ENCODE measurements at places on chromosomes 7 and 10.

- no peak for DNase-seq
Observed at GRCh38 chr7:40279991-40280390, 145.2 kb downstream of the SUGCT start.

- DNase-seq = no peak
Observed at GRCh38 chr7:144035385-144035784, 13.4 kb upstream of the OR2A5 start.

DNA sequence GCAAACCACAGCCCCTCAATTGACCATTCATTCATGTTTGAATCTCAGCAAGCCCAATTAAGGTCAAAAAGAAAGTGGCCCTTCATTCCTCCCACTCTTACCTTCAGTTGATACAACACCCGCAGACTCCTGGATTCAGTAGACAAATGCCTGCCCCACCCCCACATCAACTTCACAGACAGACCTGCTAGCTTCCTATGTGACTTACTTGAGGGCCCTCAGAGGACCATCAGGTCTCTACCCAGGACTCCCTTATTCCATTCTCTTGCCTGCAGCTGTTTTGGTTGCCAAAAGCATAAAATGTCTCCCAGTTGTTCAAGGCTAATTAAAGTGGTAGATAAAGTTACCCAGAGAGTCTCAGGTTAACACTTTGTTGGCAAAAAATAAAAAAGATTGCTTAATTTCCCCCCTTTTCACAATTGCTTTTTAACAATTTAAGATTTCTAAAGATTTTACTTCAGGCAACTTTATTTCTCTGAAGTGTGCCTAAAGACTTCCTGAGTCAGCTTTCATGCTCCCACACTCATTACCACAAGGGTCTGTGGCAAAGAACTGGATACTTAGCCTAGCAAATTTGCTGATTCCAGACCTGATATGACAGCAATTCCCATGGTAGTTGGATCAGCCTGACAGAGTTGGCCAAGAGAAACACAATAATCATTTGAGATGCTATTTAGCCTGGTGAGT is 3.3 kb upstream of the MTERF1 start:
- DNase-seq = no peak

DNA sequence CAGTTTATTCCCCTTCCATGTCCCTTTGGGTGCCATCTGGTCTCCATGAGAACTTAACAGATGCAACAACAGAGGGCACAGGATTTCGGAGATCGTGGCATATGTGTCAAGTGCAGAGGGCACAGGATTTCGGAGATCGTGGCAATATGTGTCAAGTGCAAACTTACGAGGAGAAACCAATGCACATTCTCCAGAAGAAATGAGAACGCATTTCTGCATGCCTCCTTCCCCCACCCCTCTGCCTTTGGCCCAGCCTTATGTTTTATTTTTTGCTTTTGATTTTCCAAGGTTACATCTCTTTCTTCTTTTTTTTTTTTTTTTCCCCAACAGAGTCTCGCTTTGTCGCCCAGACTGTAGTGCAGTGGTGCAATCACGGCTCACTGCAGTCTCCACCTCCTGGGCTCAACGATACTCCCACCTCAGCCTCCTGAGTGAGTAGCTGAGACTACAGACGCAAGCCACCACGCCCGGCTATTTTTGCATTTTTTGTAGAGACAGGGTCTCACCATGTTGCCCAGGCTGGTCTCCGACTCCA is 586 bp upstream of the ANKRD26 start:
- DNase-seq = no peak

- no peak for DNase-seq
Observed at GRCh38 chr7:99579281-99579955, 18.6 kb upstream of the TMEM225B start.

DNA sequence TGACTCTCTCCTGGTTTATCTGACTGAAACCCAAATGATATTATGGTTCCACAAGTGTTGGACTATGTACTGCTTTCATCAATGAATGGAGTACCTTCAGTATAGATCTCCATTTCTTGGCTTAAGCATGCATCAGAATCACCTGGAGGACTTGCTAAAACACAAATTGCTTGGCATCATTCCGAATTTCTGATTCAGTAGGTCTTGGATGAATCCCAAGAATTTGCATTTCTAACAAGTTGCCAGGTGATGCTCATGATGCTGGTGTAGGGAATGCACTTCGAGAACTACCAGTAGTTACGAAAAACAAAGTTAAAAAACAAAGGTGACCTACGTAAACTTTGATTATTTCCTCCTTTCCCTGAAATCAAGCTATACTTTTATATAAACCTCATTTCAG is 119.0 kb upstream of the FEZF1 start:
- DNase-seq = no peak

- DNase-seq = no peak
Observed at GRCh38 chr10:85649461-85649860, 717.1 kb downstream of the GRID1 start.

GRCh38 chr10:45444976-45445898 is 71.2 kb downstream of the ALOX5 start:
- no peak for DNase-seq

- no peak for DNase-seq
Observed at GRCh38 chr10:1911771-1912170, 174.4 kb upstream of the ADARB2 start.

DNA sequence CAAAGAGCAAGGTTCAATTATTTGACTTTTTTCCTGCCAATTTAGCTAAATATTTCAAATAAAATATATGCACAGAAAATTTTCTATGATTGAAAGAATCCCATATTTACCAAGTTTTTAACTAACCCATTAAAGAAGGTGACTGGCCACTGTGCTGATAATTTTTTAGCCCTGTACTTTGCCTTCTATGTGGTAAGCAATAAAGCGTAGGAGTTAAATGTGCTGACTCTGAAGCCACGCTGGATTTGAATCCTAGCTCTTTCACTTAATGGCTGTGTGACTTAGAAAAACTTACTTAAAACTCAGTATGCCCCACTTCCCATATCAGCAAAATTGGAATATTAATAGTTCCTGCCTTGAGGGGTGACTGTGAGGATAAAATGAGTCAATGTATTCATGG is 82.1 kb downstream of the NEUROD6 start:
- DNase-seq = no peak

GRCh38 chr10:24575481-24576002 is 148.1 kb downstream of the ARHGAP21 start:
- DNase-seq = no peak

- DNase-seq = no peak
Observed at GRCh38 chr10:12829831-12830390, 171.6 kb downstream of the CCDC3 start.

GRCh38 chr10:53667063-53667462 is 894.5 kb upstream of the MBL2 start:
- no peak for DNase-seq

- no peak for DNase-seq
Observed at GRCh38 chr10:87852089-87852488, 11.2 kb downstream of the KLLN start.

GRCh38 chr7:51138123-51139085 is 178.2 kb downstream of the COBL start:
- no peak for DNase-seq

GRCh38 chr7:135001390-135002165 is 15.3 kb downstream of the AGBL3 start:
- no peak for DNase-seq

- no peak for DNase-seq
Observed at GRCh38 chr10:25112016-25112415, 62.8 kb upstream of the GPR158 start.

DNA sequence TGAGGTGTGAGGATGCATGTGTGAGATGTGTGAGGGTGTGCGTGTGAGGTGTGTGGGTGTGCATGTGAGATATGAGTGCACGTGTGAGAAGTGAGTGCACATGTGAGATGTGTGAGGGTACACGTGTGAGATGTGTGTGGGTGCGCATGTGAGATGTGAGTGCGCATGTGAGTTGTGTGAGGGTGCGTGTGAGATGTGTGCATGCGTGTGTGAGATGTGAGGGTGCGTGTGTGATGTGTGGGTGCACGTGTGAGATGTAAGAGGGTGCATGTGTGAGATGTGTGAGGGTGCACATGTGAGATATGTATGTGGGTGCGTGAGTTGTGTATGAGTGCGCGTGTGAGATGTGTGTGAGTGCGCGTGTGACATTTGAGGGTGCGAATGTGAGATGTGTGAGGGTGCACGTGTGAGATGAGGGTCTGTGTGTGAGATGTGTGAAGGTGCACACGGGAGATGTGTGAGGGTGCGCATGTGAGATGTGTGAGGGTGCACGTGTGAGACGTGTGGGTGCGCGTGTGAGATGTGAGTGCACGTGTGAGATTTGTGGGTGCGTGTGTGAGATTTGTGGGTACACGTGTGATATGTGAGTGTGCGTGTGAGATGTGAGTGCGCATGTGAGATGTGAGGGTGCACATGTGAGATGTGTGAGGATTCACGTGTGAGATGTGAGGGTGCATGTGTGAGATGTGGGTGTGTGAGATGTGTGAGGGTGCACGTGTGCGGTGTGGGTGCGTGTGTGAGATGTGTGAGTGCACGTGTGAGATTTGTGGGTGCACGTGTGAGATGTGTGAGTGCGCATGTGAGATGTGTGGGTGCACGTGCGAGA is 30.5 kb downstream of the PPIF start:
- DNase-seq = no peak

- no peak for DNase-seq
Observed at GRCh38 chr7:29641651-29642050, 78.0 kb downstream of the PRR15 start.

DNA sequence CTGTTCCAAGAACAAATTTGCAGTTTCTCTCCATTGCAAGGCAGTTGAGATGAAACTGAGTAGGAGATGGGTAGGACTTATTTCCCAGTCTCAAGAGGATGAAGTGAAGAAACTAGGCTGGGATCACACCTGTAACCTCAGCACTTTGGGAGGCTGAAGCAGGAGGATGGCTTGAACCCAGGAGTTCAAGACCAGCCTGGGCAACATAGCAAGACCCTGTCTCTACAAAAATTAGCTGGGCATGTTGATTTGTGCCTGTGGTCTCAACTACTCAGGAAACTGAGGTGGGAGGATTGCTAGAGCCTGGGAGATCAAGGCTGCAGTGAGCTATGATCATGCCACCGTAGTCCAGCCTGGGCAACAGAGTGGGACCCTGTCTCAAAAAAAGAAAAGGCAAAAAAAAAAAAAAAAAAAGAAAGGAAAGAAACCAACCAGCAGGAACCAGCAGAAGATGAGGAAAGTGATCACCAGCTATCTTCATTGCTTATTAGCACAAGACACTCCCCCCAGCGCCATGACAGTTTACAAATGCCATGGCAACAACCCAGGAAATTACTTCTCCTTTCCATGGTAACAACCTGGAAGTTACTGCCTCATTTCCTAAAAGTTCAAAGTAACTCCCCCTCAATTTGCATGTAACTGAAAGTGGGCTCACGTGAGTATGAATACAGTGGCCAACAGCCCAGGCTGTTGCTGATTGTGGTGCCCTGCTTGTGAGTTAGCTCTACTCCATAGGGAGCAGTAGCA is 18.3 kb upstream of the ST8SIA6 start:
- no peak for DNase-seq

DNA sequence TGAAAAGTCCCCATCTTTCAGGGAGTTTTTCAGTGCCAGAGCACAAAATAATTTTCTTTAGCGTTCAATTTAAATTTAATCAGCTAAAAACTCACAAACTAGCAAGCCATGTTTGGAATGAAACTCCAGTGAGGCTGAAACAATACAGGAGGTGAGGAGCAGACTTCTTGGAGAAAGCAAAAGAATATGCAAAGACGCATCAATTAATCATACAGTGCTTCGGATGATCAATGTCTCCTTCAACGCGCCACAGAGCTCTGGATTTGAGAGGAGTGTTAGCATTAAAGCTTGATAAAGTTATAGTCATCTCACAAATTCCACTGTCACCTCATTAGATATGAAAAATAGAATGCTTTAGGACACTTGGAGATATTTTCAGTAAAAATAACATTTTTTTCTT is 248.0 kb downstream of the WDR11 start:
- no peak for DNase-seq

DNA sequence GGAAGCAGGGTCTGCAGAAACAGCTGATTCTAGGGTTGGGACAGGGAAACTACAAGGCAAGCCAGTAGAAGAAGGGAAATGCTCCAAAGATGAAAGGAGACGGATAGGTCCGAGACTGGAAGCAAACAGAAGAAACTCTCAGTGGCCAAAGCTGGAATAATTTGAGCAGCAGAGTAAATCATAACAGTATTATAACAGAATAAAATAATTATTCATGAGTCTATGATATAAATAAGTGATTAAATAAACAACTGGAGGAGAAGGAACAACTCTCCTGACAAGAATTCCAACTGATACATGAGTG is 27.6 kb downstream of the EZH2 start:
- no peak for DNase-seq

GRCh38 chr7:151459726-151460473 is 20.0 kb upstream of the CRYGN start:
- no peak for DNase-seq

DNA sequence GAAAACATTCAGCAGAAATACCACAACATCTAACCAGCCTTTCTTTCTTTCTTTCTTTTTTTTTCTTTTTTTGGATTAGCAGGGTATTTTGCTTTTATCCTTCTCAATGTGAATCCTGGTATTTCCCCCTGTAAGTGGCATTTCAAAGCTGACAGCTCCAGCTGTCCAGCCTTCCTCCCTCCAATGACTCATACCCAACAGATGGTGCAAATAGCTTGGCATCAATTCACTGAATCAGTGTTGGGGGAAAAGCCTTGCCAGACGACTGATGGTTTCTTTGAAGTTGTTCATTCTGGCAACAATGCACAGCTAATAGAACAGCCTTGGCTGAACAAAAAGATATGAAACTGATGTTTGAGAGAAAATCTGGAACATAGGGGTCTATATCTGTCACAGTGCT is 316.8 kb upstream of the STEAP1 start:
- DNase-seq = no peak

GRCh38 chr10:47297866-47298540 is 2.0 kb upstream of the GDF10 start:
- DNase-seq = no peak

DNA sequence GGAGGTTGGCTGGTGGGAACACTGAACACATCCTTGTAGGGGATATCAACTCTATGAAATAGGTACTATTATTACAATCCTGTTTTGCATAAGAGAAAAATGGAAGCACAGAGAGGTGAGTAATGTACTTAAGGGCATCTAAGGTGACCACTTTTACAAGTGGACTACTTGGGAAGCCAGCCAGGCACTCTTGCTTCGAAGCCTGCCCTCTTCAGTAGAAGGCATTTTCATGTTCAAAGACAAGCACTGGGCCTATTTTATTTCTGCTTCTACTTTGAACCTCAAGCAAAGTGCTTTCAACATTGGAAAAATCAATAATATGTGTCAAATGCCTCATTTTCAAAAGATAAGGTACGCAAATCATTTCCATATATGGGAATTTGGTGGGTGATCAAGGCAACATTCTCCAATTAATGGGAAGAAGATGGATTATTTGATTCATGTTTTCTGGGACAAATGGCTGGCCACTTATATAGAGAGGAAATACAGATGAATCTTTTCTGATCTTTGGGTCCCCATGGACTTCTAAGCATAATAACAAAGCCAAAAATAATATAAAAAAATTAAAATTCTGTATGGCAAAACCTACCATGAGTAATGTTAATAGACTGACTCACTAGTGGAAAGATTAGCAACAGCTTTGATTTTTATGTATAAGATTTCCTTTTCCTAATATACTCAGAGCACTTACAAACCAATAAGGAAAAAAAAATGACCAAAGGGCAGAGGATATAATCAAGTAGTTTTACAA is 270.2 kb downstream of the FRMD4A start:
- DNase-seq = no peak

- DNase-seq = no peak
Observed at GRCh38 chr10:87734987-87735827, 75.5 kb downstream of the PAPSS2 start.

GRCh38 chr10:114486938-114487814 is 82.9 kb upstream of the AFAP1L2 start:
- no peak for DNase-seq

- DNase-seq = no peak
Observed at GRCh38 chr10:85138046-85138445, 809.7 kb downstream of the CCSER2 start.

Measured in activated CD8-positive, alpha-beta memory T cell treated with anti-CD3 and anti-CD28 coated beads for 1 hour (primary cell).